ENCODE measurements at places on chromosomes 5 and 9. TPM values are rescaled to one million over a fixed set of nuclear protein-coding genes. Genes with fewer than 3 reads are reported as not detected.

Gene SCAI
- total RNA-seq = 15.7 TPM

Gene ANKRD34B
- total RNA-seq = not detected

Gene NR3C1
- total RNA-seq = 133 TPM

Gene PCDHGA5
- 0.13 TPM for total RNA-seq

Gene RNF183
- total RNA-seq = 0.23 TPM

Gene HAPLN1
- total RNA-seq = not detected

Gene VLDLR
- 0.16 TPM for total RNA-seq

Gene SEMA6A
- not detected for total RNA-seq

Gene TERT
- total RNA-seq = not detected

Gene DMRTA1
- total RNA-seq = not detected

Gene AK8
- not detected for total RNA-seq

Gene LCN15
- not detected for total RNA-seq

Gene AGXT2
- total RNA-seq = not detected

Gene CD14
- 4.5 TPM for total RNA-seq

Gene PPP2R2B
- total RNA-seq = 1.8 TPM

Gene SPINK4
- total RNA-seq = not detected

All from naive thymus-derived CD8-positive, alpha-beta T cell (primary cell).